Fibroblast of skin of right quadriceps (primary cell): ENCODE measurements at places on chromosomes 12 and 14.

DNA sequence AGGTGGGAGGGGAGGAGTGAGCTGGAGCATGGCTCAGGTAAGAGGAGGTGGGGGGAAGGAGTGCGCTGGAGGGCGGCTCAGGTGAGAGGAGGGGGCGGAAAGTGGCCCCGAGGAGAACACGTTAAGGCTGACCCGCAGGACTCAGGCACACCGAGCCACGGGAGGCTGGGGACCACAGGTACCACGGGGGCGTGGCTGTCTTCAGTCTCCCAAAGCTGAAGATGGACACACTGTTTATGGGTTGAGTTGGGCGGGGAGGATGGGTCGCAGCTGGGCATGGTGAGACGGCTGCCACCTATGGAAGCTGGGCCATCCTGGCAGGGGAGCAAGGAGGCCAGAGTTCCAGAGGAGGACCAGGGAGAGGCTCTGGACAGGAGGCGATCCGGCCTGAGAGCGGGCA is 23.5 kb downstream of the UBR7 start:
- no peak for DNase-seq

- DNase-seq, result peak; percentile 64
Measured at GRCh38 chr14:78566026-78566858, 396.1 kb downstream of the NRXN3 start.

- DNase-seq, result no peak
Measured at GRCh38 chr12:26750531-26751175, 82.3 kb downstream of the ITPR2 start.

DNA sequence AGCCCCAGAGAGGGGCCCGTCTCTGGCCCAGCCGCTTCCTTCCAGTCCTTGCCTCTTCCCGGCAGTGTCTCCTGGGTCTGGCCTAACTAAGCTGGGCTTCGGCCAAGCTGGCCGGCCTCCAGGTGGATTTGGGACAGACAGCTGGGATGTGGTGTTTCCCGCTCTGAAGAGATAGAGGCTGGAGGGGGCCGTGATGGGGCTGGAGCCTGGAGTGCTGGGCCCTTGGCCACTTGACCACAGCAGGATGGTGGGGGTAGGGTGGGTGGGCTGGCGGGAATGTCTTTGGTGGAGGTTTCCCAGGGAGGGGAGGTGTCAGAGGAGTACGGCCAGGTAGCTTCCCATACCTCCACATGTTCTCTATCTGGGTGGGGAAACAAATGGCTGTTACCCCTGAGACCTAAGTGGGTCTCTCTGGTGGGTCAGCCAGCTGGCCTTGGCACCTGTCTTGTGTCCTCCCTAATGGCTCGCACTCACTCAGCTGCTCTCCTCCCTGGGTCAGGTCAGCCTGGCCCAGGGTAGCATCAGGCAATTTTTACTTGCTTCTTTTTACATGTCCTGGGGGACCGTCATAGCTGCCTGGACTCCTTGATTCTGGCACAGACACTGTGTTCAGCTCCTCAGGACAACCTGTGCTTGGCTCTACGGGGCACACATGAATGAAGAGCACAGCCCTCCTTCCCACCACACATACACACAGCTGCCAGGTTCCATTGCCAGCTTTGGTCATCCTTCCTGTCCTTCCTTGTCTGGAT is 19.8 kb upstream of the PGF start:
- DNase-seq, result no peak

- DNase-seq, result no peak
Measured at GRCh38 chr12:113900716-113901115, 65.4 kb downstream of the RBM19 start.

DNA sequence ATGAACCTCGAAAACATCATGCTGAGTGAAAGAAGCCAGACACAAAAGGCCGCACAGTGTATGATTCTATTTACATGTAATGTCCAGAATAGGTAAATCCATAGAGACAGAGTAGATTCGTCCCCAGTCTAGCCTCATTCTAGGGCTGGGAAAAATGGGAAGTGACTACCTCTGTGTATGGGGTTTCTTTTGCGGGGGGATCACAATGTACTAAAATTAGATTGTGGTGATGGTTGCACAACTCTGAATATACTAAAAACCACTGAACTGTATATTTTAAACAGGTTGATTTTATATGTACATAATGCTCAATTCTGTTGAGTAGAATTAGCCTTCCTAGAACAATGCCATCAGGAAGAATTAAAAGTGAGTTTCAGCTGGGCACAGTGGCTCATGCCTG is 6.3 kb upstream of the RILPL2 start:
- no peak for DNase-seq

- no peak for DNase-seq
Measured at GRCh38 chr12:108772247-108772646, 40.9 kb upstream of the CORO1C start.

- no peak for DNase-seq
Measured at GRCh38 chr12:47078733-47079467, 521 bp upstream of the PCED1B start.

- DNase-seq, result no peak
Measured at GRCh38 chr14:98926146-98926545, 345.9 kb downstream of the BCL11B start.

DNA sequence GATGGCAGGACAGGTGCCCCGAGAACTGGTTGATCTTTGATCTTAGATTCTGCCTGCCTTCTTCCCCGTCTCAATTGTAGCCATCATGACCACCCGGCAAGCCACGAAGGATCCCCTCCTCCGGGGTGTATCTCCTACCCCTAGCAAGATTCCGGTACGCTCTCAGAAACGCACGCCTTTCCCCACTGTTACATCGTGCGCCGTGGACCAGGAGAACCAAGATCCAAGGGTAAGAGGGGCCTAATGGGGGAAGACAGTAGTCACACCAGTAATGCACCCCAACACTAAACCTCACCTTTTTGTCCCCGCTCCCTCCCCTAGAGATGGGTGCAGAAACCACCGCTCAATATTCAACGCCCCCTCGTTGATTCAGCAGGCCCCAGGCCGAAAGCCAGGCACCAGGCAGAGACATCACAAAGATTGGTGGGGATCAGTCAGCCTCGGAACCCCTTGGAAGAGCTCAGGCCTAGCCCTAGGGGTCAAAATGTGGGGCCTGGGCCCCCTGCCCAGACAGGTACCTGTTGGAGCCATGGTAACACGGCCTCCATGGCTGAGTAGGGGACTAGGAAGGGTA is 556 bp downstream of the TROAP start:
- no peak for DNase-seq

- no peak for DNase-seq
Measured at GRCh38 chr12:8052679-8053078, 13.5 kb downstream of the C3AR1 start.

DNA sequence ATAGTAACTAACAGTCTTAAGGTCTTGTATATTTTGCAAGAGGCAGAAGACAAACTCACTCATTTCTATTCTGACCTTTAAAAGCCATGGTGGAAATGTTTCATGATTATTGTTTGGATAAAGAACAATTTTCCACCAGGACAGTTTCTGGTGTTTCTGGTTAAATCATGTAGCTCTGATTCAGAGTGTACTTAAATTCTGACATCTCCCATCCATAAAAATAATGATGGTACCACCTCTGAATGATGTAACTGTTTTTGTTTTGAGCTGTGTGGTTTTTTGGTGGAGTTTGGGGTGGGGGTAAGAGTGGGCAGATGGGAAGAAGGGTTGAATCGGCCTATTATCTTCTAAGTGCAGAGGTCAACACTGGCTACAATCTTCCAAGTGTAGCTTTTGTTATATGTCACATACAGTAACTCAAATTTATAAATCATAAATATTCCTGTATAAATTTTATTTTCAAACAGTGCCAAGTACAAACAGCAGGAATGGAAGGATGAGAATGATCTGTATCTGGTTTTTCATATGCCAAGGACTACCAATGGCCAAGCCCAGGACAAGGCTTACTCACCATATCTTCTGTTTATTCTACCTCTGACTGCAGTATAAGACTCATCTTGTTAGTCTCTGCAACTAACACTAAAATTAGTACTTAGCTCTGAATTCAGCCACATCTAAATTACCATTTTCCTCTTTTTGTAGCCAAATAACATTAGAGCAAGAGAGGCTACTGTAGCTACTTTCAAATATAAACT is 108.7 kb downstream of the BCAT1 start:
- no peak for DNase-seq

DNA sequence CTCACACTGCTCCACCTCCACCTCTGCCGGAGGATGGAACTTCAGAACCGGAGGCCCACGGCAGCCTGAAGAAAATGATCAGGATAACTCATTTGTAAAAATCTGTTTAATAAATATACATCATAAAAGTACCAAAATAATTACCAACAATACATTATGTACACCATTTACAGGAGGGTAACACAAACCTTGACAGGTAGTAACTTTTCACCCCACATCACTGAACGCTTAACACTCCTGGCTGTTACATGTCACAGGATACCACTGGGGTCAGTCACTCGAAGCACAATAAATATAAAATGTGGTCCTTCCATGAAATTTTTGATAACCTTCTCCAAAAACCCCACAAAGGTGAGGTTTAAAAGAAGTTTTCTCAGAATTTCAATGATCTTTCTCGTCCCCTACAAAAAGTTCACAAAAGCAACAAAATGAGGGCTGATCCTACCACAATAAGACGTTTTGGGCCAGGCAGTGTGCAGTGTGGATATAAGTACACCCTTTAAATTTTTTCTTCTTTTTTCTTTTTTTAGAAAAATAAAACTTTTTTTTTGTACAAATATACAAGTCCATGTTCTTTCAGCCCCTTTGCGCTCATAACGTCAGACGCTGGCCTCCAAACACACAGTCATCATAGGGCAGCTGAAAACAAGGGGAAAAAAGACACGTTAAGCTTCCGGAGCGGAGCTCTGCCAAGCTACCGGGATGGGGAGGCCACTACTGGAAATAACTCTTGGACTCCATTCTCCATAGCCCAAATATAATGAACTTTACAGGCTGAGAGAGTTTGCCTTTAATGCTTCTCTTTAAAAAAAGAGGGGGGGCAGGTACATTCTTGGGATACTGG is 2.9 kb downstream of the NFKBIA start:
- no peak for DNase-seq

DNA sequence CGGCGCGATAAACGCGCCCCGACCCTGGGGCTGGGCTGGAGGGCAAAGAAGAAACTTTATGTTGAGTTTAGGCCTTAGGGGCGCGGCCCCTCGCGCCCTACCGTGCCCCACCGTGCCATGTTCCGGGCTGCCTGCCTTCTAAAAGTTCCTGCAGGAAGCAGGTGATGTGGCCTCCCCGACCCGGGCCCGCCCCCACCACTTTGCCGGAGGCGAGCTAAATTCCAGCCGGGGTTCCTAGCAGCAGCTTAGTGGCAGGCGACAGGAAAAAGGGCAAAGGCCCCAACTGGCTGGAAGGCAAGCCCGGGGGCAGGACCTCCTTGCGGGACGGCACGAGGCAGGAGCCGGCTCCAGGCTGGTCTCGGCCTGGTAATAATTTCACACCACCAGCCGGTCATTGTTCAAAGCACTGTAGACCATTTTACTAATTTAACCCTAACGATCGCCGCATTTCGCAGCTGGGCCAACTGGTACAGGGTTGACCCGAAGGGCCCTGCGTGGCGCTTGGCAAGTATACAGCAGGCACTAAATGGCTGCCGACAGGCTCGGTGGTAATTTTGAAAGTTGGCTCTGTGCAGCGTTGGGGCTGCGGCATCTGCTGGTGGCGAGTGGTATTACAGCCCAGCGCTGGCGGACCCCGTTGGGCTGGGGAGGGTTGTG is 895 bp upstream of the CCDC88C start:
- peak; percentile 31 for DNase-seq

- DNase-seq, result no peak
Measured at GRCh38 chr12:7749442-7749841, 2.3 kb upstream of the CLEC4C start.

- no peak for DNase-seq
Measured at GRCh38 chr12:4289998-4290790, 16.6 kb downstream of the CCND2 start.

DNA sequence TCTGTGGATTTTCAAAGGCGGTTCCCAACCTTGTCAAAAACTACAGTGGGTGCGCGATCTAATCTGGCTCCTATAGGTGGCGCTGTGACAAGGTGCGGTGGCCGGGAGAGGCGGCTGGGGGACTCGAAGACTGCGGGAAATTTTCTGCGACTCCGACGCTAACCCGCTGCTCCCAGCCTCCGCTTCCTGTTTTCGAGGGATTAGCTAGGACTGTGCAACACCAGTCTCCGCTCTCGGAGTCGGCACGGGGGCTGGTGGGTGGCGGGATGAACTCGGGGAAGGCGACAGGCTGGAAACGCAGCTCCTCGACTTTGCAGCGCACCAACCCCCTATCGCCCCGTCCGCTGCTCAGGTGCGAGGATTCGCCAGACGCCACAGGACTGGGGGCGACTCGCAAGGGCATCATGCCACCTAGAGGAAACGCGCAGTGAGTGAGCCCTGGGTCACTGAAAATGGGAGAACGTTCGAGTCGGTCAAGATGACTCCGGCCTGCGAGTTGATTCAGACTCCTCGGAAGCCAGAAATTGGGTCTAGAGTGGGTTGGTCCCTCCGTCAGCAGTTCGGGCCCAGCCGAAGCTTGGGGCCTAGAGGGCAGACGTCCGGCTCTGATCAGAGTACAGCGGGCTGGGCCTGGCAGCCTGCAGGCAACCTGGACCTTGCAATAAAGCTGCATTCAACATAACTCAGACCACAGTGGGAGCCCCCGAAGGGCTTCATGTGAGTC is 5.5 kb upstream of the PAX9 start:
- DNase-seq, result peak; percentile 20

- peak; percentile 69 for DNase-seq
Measured at GRCh38 chr14:49634547-49635334, at the start of gene DNAAF2. DNAAF2 (minus strand) TSS chr14:49635244; CDS start chr14:49635149, 95 bp downstream.

DNA sequence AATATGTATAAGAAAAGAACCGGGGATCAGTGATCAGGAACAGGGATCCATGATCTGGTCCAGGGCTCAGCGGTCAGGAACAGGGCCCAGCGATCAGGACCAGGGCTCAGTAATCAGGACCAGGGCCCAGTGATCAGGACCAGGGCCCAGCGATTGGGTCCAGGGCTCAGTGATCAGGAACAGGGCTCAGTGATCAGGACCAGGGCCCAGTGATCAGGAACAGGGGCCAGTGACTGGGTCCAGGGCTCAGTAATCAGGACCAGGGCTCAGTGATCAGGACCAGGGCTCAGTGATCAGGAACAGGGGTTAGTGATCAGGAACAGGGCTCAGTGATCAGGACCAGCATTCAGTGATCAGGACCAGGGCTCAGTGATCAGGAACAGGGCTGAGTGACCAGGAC is 56.3 kb downstream of the TMEM121 start:
- DNase-seq, result peak; percentile 2

- DNase-seq, result no peak
Measured at GRCh38 chr12:2439332-2440100, 355.3 kb upstream of the FKBP4 start.

DNA sequence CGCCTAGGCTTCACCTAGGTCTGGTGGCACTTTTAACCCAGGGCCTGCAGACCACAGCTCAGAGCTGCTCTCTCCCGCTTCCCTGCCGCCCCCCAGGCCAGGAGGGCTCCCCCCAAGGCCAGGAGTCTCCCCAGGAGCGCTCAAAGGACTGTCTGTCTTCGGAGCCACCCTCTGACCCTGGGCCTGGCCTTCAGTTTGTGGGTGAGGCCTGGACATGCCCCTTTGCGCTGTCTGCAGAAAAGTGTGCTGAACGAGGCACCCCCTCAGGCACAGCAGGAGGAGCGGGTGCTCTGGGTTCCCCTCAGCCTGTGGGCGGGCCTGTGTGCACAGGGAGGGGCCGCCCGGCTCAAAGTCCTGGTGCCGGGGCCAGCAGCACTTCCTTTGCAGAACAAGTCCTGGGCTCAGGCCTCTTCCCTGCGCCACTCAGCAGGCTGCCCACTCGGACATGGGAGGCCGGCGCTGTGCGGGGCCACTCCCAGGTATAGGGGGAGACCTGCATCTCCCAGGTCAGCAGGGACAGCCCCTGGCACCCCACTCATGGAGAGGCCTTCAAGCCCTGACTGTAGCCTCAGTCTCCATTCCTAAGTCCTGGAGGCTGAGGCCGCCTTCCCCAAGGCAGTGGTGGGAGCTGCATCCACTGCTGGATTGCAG is 14.3 kb downstream of the DEGS2 start:
- no peak for DNase-seq
